ENCODE measurements at places on chromosomes 12 and 14. TPM values are rescaled to one million over a fixed set of nuclear protein-coding genes. Genes with fewer than 3 reads are reported as not detected.

The SLC2A3 gene
- total RNA-seq: 3.5 TPM

The CIPC gene
- 8.6 TPM for total RNA-seq

The TSPAN19 gene
- total RNA-seq: not detected

The BICD1 gene
- total RNA-seq: 17.7 TPM

The CLEC9A gene
- not detected for total RNA-seq

The SMCO2 gene
- total RNA-seq: 0.10 TPM

The TAS2R9 gene
- total RNA-seq: not detected

The ARG2 gene
- 1.3 TPM for total RNA-seq

The GALNT16 gene
- total RNA-seq: 2.4 TPM

The TM7SF3 gene
- 73.7 TPM for total RNA-seq

The GPR65 gene
- not detected for total RNA-seq

The SLCO1C1 gene
- total RNA-seq: not detected

The KDM5A gene
- total RNA-seq: 20.5 TPM

The GOLGA3 gene
- total RNA-seq: 24.4 TPM

The RNFT2 gene
- total RNA-seq: 1.8 TPM

The PRKCH gene
- 4.4 TPM for total RNA-seq

The KRT86 gene
- total RNA-seq: 42.7 TPM

The AMDHD1 gene
- 2.6 TPM for total RNA-seq

The REM2 gene
- 0.44 TPM for total RNA-seq

The MAPKAPK5 gene
- total RNA-seq: 52.1 TPM

The PRB2 gene
- not detected for total RNA-seq

The MANSC1 gene
- 3.9 TPM for total RNA-seq

The CATSPERB gene
- not detected for total RNA-seq

The TGFB3 gene
- total RNA-seq: 0.88 TPM

The MAP1LC3B2 gene
- 1.2 TPM for total RNA-seq

The CSAD gene
- 6.1 TPM for total RNA-seq

The ZNF219 gene
- total RNA-seq: 31.4 TPM

The PMEL gene
- total RNA-seq: 0.77 TPM

The IFNG-AS1 gene
- not detected for total RNA-seq

The ASB2 gene
- total RNA-seq: 3.5 TPM

The SLC38A6 gene
- total RNA-seq: 21.6 TPM

The NR1H4 gene
- 0.08 TPM for total RNA-seq

The RFX4 gene
- total RNA-seq: not detected

The HOXC10 gene
- 2.9 TPM for total RNA-seq

The PKP2 gene
- 2.7 TPM for total RNA-seq

The VEZT gene
- 59.7 TPM for total RNA-seq

The CIROP gene
- total RNA-seq: not detected

The MANSC4 gene
- total RNA-seq: not detected

The ACOT6 gene
- not detected for total RNA-seq

The NTN4 gene
- total RNA-seq: 44.5 TPM

The FOXN4 gene
- 0.06 TPM for total RNA-seq

The VWF gene
- 0.10 TPM for total RNA-seq

The SOCS2 gene
- 25.5 TPM for total RNA-seq

The KLRC2 gene
- total RNA-seq: 2.1 TPM
